ENCODE measurements at places on chromosomes 4 and X.

DNA sequence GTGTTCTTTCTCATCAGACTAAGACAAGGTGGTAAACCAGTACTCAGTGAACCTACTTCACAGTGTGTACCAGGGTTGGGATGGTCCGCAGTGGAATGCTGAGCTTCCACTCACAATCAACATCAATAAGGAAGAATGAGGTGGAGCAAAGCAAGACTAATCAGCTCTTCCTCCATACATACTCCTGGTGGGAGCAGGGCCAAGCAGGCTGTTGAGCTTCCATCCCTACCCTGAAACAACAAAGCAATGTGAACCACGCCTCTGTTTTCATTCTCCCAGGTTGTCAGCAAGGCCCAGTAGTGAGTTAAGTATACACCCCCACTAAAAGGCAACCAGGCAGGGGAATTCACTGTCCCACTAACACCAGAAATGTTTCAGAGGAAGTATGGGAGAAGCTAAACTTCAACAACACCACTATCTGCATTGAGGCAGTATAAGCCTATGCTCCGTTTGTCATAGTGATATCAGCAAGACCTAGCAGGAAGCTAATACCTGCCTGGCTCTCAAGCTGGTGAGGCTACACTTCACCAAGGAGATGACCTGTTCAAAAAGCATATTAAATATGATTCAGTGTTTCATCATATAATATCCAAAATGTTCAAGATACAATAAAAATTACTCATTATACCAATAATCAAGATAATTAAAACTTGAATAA lies 109.5 kb downstream of the DDX60 start:
- DNase-seq = no peak

GRCh38 chr4:153217440-153217839 lies 13.2 kb downstream of the TRIM2 start:
- no peak for DNase-seq

GRCh38 chr4:105181259-105181658 lies 34.6 kb downstream of the TET2 start:
- DNase-seq = no peak

GRCh38 chr4:139524062-139524631 lies 31.9 kb downstream of the SETD7 start:
- peak; percentile 46 for DNase-seq

DNA sequence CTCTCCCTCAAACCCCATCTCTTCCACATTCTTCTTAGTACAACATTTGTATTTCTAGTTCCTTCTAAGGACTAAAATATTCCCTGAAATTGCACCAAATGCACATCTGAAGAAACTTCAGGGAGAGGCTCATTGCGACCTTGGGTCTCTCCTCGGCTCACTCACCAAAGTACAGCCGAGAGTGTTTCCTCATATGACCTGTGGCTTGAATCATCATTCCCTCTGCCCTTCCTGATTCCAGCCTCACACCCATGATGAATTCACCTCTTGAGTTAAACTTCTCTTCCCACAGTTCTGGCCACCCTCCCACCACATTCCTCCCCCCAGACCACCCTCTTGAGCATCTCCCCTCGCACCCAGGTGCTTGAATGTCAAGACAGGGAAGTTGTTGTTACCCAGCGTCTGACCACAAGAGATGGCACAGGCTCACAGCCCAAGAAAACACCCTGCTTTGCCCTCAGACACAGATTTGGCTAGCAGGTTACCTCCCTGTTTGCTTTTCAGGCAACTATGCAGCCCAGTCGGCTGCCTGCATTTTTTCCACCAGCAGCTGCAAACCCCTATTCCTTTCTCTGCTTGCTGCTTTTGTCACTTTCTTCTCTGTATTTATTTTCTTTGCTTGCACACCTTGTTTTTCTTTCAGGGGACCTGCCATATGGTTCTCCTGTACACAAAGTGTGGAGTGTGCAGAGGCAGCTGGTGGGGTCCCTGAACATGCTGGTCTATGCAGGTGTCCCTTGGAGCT lies 214.8 kb downstream of the SPATA18 start:
- DNase-seq = no peak

DNA sequence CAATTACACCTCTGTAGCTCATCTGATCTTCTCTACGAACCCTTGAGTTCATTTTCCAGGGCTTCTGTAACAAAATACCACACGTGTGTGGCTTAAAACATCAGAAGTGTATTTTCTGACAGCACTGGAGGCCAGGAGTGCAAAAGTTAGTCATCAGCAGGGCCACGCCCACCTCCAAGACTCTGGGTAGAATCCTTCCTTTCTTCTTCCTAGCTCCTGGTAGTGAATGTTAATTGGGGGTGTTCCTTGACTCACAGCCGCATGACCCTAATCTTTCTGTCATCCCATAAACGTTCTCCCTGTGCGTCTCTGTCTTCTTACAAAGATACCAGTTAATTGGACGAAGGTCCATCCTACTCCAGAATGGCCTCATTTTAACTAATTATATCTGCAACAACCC lies 115.0 kb downstream of the TRIML1 start:
- no peak for DNase-seq

Measured in astrocyte of the hippocampus (primary cell).